ENCODE measurements at places on chromosomes 2 and 18.

GRCh38 chr18:59990121-59990823, 90.5 kb downstream of the PMAIP1 start:
- DNase-seq: no peak

DNA sequence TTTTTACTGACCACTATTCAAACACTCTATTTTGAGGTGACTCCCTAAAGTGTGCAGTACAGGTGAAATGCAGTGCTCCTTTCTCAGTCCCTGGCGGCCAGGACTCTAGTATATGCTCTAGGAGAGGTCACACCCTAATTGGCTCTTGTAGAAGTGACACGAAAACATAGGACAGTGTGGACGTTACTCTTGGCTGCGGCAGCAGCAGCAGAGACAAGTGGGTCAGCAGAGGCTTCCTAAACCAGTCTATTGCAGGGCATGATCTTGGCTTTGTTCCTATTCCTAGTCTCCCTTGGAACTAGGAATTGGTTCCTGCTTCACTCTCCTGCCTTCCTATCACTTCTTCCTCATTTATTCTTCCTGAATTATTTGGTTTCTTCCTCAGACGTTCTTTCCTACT, 10.1 kb upstream of the ONECUT2 start:
- no peak for DNase-seq

DNA sequence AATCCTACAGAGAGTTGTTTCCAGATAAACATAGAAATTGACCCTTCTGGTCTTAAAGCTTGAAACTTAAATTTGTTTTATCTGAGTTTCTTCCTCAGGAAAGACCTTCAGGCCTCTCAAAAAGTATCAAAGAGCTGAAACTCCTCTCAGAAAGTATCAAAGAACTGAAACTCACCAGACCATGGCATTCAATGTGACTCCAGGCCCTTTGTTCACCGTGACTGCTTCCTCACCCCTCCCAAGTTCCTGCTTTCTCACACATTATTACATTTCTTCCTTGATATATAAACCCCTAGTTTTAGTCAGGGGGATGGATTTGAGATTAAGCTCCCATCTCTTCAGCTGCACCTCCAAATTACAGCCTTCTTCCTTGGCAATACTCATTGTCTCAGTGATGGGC, 6.0 kb downstream of the ANKMY1 start:
- DNase-seq: no peak

DNA sequence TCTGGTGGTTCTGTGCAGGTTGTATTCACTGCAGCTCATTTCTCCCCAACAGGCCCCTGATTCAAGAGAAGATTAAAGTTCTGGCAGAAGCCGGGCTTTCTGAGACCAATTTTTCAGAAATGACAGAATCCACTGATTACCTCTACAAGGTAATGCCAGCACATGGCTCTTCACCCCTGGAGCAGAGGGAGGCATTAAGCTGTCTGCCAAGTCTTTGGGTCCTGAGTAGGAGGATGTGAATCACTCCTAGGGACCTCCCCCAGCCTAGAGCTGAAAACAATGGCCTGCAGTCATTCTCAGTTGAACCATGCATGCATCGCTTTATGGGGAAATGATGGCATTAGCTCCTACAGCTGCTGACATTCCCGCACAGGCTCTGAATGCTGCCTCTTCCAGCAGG, 20.5 kb upstream of the RPL37A start:
- no peak for DNase-seq

DNA sequence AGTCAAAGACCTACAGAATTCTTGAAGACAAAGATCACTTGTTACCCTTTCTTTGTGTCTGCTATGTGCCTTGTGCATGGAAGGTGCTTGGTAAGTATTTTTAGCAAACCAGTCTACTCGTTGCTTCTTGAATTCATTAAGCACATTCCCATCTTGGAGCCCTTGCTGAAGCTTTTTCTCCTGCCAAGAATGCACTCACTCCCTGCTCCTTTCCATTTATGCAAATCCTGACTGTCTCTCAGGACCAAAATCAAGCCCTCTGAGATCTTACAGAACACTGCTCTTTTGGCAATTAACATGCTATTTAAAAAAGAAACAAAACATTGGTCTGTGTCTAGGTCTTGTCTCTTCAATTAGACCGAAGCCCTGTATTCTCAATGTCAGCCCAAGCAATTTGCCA, 75.8 kb downstream of the CLHC1 start:
- DNase-seq: no peak

GRCh38 chr2:181190711-181191110, 210.3 kb downstream of the UBE2E3 start:
- DNase-seq: no peak

DNA sequence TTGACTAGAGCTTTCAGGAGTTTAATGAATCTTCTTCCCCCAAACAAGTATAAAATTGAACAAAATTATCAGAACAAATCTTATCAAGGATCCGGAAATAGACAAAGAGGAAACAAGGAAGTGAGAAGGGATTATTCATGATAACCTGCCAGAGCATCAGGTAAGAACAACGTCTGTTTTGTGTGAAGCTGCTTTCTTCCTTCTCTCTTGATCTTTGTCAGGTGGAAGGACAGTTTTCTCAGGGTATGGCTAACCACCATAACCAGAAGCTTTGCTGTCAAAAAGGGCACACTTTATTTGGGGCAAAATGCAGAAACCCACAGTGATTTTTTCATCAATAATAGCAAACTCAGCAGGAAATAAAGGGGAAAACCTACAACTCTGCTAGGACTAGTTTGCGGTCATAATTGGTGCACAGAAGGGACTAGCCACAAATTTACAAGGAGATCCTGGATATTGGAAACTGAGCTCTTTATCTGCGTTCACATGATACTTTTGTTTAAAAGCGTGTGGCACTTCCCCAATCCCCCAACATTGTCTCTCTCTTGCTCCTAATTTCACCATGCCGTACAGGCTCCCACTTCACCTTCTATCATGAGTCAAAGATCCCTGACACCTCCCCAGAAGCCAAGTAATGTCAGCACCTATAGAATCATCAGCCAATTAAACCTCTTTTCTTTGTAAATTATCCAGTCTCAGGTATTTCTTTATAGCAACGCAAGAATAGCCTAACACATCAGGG, 124.2 kb downstream of the FSIP2 start:
- no peak for DNase-seq

DNA sequence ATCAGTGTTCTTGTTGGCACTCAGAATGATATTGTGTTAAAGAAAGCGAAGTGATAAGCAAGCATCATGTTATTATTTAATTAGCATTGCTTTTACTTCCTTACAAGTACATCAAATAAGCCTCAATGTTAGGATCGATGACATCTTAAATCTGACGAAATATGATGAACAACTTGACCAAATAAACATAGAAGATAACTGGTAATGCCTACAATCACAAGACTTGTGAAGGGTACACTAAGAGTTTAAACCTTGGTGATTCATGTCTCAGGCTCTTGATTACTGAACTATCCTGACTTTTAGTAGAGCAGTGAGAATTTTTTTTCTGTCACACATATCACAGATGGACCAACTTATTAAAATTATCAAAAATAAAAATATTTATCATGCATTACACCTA, 500.8 kb upstream of the ZEB2 start:
- no peak for DNase-seq

DNA sequence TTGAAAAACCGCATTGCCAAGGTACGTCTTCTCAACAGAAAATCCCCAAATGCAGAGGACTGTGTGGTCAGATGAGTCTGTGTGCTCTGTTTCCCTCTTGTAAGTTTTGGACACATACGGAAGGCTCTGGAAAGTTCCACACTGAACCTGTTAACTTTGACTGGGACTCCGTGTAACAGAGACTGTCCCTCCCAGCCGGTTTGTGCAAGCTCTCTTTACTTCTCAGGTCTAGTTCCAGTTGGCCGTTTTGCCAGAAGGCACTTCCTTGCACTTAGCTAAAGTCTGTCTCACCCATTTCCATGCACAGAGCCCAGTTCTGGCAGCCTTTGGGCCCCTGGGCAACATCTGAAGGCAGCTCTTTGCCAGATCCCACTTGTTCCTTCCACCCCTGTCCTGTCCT, 22.0 kb downstream of the EFHD1 start:
- DNase-seq: no peak

- no peak for DNase-seq
Observed at GRCh38 chr2:37982847-37983246, 57.8 kb downstream of the RMDN2 start.

DNA sequence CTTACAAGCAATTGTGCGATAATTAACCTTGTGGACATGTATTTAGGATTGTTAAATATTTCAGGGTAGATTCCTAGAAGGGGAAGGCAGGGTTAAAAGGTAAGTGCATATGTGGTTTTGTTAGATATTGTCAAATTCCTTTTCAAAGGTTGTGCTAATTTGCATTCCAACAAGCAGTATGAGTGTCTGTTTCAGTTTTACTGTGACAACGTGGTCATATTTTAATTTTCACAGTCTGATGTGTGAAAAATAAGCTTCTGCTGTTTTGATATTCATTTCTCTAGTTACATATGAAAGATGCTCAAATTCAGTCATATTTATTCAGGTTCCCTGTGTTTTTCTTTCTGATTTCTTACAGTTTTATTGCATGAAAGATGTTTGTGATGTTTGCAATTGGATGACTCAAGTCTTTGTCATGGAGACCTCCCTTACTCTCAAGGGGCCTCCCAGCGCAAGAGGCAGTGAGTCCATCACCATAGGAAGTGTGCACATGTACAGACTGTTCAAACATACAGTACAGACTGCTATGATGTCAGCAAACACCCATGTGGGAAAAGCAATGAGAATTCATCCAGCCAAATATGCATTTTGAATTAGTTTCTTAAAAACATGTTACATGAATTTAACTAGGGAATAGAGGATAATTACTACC, 310.8 kb downstream of the GALR1 start:
- DNase-seq: no peak

DNA sequence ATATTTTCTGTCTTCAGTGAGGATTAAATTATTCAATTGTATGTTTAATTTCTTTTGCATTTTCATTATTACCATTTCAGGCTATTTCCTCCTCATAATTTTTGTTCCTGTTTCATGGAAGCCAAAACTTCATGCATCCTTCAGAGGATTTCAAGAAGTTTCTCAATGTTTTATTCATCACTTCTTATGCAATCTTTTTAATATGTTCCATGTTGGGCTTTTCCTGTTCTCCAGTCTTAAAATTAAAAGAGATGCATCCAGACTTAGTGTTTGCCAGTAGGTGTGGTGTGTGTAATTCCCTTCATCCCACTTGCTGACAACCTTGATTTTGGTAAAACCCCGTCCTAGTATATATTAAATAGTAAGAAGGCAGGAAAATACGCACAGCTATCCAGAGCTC, 190.0 kb downstream of the EN1 start:
- DNase-seq: no peak

DNA sequence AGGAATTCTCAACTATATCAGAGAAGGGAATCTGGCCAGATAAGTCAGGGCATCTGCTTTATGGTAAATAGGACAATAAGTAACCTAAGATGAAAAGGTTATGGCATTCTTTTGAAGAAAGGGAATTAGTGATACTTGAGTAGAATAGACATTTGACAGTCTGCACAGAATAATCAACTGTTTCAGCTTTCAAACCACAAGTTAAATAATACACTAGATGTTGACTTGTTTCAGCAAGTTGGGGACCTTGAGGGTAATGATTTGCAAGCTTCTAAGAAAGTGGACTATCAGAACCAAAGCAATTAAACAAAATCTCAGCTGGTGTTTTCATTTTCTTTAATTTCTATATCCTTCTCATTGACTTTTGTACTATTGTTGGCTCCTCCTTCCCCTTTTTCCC, 54.5 kb downstream of the SLC39A10 start:
- no peak for DNase-seq

GRCh38 chr2:73255907-73256617, 22.0 kb downstream of the CCT7 start:
- DNase-seq: no peak

GRCh38 chr2:157438863-157439823, 4.7 kb downstream of the CYTIP start:
- no peak for DNase-seq

- DNase-seq: no peak
Observed at GRCh38 chr2:241425368-241425767, 69.3 kb downstream of the FARP2 start.

DNA sequence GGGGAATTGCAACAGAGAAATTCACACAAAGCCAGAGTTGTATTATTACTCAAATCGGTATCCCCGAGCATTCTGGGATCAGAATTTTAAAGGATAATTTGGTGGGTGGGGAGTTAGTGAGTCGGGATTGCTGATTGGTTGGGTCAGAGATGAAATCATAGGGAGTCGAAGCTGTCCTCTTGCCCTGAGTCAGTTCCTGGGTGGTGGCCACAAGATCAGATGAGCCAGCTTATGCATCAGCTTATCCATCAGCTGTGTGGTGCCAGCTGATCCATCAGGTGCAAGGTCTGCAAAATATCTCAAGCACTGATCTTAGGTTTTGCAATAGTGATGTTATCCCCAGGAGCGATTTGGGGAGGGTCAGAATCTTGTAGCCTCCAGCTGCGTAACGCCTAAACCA, 34.3 kb upstream of the ITM2C start:
- no peak for DNase-seq

DNA sequence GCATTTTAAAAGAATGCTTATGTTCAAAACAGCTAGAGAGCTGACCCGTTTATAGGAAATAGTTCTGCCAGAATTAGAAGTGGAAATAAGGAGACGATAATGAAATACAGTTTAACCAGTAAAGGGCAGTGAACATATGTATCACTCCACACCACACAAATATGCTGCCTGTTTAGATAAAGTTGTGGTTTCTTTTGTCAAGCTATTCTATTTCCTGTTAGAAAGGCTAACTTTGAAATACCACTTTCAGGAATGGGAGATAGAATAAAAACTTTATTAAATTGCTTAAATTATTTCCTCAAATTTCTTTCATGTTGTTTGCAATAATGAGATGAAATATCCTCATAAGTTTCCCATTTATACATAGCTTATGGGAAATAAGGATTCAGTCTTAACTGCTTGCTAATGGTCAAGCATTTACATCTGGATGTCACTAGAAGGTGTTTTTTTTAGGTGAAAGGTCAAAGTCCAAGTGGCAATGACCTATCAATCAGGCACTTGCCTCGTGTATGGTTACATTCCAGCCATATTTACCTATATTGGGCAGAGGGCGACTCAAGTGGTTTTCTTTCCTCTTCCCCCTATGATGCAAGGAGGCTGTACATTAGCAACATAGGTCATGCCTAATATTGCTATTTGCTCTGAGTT, 148.9 kb downstream of the ZEB2 start:
- no peak for DNase-seq

DNA sequence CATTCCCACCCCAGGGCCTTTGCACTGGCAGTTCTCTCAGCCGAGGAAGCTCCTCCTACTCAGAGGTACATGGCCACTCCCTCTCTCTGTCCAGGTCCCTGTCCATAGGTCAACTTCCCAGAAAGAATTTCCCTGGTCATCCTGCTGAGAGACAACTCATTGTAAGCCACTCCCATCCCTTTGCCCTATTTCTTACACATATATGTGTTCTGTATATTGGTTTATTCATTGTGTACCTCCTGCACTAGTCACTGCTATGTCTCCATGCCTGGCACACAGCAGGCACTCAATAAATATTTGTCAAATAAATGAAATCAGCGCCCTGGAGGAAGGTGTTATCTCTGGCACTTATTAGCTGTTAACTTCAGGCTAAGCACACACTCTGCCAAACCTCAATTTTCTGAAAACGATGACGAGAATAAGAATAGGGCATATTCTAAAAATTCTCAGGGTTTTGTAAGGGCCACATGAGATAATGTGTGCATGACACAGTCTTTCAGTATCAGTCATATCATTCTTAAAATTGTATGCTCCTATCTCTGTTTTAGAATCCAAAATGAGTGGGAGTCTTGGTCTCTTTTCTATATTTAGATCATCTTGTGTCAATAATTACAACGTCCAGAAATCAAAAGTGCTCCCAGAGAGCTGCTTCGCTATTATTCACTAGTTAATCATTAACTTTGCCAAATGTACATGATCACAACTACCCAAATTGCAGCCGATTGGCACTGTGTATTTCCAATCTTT, 198.0 kb downstream of the ALK start:
- DNase-seq: no peak

- no peak for DNase-seq
Observed at GRCh38 chr18:9437021-9437437, 38.3 kb upstream of the RALBP1 start.
